Muscle of leg (tissue), 16 donors: ENCODE measurements at places on chromosomes 11 and 22. TPM values are rescaled to one million over a fixed set of nuclear protein-coding genes. Genes with fewer than 3 reads are reported as not detected.

- no peak for DNase-seq
These were observed 31.7 kb downstream of the ALG12 start for GRCh38 chr22:49886346-49887063.

- DNase-seq: no peak
These were observed 4.6 kb upstream of the VSIG10L2 start for GRCh38 chr11:125941267-125941618.

DNA sequence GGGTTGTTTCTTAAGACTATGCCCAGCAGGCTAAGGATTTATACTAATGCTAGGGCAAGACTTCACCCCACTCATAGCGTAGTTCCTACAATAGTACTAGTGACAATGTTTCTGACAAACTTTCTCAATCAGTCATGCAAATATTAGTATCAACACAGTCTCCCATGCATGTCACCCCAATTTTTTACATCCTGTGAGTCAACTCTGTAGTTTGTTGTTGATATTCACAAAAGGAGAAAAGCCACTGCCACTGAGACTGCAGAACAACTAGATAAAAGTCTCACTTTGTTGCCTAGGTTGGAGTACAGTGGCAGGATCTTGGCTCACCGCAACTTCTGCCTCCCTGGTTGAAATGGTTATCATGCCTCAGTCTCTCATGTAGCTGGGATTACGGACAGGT lies 155.2 kb downstream of the RBFOX2 start:
- DNase-seq: no peak

NOX4 gene
- 3.7 TPM for polyA plus RNA-seq
